ENCODE measurements at places on chromosomes 5 and 9.

DNA sequence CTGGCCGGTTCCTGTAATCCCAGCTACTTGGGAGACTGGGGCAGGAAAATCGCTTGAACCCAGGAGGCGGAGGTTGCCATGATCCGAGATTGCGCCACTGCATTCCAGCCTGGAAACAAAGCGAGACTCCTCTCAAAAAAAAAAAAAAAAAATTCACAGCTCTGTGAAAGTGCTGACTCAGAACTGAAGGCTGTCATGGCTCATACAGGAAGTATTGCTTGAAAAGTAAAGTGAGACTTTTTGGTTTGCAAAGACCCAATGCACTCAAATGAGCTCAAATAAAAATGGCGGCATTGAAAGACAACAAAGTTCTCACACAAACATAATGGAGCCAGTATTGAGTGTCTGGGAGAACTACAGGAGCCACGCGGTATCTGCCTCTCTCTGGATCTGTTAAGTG is 202.1 kb downstream of the FBXL7 start:
- DNase-seq = no peak

GRCh38 chr9:99712214-99712613 is 109.5 kb upstream of the NR4A3 start:
- DNase-seq = no peak

DNA sequence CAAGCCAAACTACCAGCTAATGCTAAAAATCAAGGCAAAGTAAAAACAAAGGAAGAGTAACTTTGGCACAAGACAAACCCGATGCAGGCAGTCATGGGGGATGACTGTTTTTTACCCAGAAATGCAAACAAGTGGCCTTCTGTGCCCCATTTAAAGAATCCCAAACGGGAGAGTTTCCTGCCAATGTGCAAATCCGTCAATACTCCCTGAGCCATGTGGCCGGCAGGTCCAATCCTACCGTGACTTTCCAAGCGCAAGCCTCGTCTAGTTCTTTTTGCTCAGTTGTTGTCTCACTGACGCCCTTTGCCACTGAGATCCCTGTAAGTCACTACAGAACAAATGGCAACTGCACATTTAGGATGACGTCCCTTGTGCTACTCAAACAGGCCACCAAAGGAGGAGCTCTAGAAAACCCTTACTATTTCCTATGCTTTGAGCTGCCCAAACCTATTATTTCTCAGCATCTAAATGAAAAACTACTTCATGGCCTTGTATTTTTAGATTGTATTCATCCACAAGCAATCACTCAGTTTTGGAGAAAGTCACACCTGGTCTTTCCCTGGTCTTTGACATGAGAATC is 43.4 kb downstream of the OTULIN start:
- DNase-seq = no peak

GRCh38 chr5:170338933-170339779 is 41.6 kb upstream of the LCP2 start:
- DNase-seq = no peak

DNA sequence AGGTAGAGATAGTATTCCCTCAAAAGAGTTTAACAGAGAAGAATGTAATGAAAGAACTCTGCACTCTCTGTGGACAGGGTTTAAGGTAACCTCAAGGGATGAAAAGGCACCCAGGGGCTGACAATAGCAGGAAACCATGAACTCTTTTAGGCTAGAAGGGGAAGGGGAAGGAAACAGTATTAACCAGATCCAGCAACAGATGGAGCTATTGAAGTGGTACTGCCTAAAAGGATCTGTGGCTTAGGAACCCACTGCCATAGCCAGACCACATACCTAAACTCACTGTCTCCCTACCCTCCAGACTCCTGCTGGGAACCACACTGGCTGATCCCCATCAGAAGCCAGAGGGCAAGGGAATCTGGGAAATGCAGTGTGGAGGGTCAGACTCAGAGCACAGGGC is 35.5 kb downstream of the PLGRKT start:
- no peak for DNase-seq

- no peak for DNase-seq
Measured at GRCh38 chr9:88813638-88814209, 177.5 kb upstream of the S1PR3 start.

DNA sequence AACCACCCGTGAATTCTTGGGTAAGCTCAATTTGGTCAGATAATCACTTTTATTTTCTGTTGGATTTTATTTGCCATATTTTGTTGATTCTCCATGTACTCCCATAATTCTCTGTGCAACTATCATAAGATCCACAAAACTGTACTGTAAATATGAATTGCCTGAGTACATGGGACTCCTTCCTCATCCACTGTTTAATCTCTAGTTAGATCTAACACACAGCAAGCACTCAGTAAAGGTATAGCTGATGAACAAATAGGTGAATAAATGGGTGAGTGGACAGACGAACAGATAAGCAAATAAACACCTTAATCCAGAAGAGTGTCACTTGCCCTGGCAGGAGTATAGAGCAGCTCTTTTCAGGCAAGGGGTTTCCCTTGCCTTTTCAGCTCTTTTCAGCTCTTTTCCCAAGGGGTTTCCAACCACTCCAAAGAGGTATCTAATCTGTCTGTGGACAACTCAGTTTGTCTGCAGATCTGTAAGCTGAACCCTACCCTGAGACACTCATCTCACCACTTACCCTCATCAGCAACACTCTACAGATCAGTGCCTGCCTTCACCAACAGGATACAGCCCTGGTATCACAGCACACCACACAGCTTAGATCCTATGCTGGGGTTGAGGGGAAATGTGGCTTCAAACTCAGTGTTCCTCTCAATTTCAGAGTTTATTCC is 51.2 kb downstream of the SIL1 start:
- no peak for DNase-seq

DNA sequence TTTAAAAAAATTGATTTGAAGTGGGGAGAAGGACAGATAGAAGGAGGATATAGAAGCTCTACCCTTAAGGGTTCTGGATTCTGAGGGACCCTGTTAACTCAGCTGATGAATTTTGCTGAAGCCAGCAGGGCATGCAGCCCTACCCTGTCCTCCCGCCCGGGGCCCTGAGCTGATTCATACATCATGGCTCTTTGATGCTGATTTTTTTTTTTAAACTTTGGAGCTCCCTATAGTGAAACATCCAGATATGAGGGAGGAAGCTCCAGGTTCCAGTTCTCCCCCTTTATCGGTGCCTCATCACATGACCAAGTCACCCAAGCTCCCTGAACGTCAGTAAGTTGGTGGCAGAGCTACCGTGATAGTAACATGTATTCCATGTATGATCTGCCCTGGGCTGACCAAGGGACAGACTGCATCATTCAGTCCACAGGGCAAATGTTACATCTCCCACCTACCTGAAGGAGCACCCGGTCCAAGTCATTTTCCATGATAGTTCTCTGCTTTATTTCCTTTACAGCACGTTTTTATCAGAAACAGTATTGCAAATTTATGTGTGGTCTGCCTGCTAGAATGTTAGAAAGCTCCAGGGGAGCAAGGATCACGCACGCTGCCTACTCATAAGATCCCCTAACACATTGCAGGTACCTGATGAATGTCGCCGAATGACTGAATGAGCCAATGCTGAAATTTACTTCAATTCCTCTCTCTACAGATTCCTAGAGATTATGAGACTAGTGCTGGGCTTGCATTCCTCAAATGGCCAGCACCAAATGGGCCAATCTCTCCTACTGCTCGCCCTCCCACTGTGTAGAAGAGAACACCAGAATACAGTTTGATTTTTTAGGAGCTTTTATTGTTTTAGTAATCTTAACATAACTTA is 25.9 kb downstream of the SPARC start:
- DNase-seq = no peak

DNA sequence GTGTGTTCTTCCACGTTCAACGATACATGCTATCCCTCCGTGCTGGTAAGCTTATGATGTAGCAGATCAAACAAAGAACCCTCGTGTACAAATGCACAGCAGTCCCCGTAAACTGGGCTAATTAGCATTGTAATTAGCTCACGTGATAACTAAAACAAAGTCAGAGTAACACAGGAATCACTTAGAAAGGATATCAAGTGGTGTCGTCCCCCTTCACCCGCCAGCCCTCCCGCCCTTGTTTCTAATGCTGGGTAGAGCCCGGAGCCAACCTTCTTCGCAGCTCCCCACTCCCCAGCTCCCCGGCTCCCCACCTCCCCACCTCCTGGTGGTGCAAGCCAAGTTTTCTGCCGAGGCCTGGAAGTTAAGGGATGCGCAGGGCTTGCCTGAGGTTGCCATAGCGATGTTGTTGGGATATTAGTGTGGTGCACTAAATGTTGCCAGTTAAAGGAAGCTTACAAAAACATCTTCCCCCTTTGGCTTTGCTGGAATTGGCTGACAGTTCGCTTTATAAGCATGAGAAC is 357.9 kb upstream of the CCNH start:
- peak; percentile 6 for DNase-seq

DNA sequence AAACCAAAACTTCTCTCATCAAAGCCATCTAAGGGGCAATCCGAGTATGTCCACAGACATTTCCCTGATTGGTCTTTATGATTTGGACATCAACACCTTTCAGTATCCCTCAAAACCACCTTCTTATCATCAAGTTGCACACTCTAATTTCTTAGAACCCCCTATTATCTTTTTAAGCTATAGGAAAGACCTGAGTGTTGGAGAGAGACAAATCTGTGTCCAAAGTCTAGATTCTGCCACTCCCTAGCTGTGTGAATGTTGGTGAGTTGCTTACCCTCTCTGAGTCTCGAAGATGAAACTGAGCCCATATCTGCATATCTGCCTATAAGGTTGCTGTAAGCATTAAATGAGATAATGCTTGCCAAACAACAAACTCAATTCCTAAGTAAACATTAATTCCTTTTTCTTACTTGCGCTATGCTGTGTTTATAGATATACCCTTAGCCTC is 159.1 kb downstream of the DOCK8 start:
- no peak for DNase-seq

DNA sequence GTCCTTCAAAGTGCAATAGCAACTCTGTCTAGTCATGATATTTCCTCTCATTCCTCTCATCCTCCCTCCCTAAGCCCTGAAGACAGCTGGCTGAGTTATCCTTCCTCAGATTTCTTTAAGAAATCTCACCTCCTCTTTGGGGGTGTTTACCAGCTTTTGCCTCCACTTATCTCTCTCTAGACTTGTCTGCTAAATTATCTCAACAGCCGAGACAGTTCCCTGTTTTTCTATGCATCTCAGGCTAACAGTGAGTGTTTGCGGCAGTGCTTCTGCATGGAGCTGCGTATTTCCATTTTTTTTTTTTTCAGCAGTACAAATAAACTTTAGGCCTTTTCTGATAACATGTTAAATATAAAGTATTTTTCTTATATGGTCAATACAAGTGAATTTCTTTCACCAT is 20.9 kb downstream of the KCTD16 start:
- no peak for DNase-seq

GRCh38 chr9:22022396-22022795 is 13.3 kb upstream of the CDKN2B start:
- DNase-seq = no peak

Measured in neural crest cell (in vitro differentiated cells).